A172 (cell line): ENCODE measurements at places on chromosomes 3 and 15.

DNA sequence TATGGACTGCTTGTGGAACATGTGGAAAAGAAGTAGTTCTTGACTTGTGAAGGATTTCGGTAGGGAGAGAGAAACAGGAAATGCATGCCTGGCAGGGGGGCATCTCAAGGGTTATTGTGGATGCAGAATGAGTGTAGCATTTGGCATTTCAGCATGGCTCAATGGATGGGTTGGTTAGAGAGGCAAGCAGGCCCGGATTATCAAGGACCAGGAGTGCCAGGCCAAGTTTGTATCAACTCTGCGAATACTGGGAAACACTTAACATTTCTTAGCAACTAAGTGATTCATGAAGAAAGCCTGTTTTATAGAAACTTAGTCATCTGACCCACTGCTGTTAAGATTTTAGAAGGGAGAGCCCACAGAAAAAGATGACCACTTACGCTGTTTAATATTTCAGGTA lies 33.6 kb downstream of the KIF15 start:
- DNase-seq = peak; percentile 3

DNA sequence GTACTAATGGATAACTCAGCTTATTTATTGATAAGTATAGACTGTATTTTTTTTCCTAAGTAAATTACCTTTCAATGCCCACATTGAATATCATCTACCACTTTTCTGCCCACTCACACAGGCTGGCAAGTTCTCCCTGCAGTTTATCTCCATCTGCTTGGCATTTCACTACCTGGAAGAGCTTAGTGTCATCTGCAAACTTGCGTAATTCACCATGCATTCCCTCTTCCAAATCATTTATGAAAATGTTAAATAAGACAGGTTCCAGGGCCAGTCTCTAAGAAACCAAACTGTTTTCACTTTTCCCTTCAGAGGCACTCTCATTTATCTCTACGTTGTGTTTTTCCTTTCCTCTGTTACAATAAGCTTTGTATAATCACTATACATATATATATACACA lies 1076.6 kb downstream of the IGSF11 start:
- DNase-seq = no peak

GRCh38 chr3:70972855-70973254 lies 610.7 kb downstream of the FOXP1 start:
- DNase-seq = no peak

GRCh38 chr3:85303156-85303555 lies 344.4 kb downstream of the CADM2 start:
- DNase-seq = no peak

DNA sequence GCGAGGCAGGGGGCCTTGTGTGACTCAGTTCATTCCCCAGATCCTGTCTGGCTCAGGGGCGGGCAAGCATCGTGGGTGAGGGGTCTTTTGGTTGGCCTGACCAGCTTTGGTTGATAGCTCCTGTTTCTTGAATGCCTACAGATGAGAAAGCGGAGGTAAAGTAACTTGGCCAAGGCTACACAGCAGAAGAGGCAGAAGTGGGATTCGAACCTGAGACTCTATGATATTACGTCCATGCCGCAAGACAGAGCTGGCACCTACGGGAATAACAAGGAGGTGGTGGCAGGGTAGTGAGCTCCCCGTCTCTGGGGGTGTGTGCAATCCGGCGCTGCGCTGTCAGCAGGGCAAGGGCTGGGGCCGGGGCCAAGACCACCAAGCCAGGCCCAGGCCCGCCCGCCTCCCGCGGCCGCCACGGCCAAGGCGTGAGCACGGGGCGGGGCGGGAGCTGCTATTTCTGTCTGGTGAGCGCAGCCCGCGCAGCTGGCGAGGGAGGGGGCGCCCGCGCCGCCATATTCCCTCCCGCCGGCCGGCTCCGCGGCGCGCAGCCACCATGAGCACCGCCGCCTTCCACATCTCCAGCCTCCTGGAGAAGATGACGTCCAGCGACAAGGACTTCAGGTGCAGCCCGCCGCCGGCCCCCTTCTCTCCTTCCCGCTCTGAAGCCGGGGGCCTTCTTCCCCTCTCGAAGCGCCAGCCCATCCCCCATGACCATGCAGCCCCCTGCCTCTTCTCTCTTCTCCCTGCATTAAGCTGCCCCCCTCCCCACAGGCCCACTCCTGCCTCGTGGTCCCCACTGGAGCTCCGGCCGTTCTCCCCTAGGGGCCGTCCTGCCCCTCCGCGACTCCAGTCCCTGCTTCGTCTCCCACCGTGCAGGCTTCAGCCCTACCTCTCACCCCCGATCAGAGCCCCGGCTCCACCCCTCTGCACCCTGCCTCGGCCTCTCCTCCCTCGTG lies at the start of gene CAND2:
Gene CAND2 (plus strand): TSS at position 510 of the 953 bp plus-strand sequence. CDS start 41 bp downstream, at position 551.
- DNase-seq = no peak

DNA sequence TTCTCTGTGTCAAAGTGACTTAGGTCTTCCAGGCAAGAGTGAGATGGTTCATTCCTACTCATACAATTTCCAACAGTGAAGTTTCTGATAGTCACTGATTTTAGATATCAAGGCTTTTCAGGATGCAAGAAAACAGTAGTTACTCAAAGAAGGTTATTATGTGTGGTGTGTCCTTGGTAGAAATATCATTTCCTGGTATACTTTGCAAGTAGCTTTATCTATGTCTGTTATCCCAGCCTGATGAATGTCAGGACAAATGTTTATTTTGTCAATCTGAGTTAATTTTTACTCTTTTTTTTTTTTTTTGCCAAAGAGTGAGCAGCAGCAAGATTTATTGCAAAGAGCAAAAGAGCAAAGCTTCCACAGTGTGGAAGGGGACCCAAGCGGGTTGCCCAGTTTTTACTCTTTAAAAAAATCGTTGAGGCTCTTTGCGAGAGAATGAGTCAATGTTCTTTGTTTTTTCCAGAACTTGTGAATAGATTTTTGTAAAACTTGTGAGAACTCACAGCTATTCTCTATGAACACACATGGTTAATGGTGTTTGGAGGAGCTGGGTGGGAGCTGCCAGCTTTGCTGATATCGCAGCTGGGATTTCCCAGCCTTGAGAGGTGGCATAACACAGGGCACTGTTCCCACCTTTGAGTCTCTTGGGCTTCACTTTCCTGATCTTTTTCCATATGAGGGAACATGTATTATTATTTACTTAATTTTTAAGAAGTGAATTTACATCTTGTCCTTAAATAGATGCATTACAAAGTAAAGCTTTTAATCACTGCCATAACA lies 51.9 kb downstream of the SV2B start:
- DNase-seq = no peak

- peak; percentile 25 for DNase-seq
Observed at GRCh38 chr3:180358179-180358578, 243.8 kb upstream of the TTC14 start.

GRCh38 chr3:64687781-64688604 lies at the start of gene ADAMTS9:
ADAMTS9 (minus strand) TSS chr3:64688000; CDS start chr3:64687657, 343 bp downstream.
- DNase-seq = peak; percentile 46

DNA sequence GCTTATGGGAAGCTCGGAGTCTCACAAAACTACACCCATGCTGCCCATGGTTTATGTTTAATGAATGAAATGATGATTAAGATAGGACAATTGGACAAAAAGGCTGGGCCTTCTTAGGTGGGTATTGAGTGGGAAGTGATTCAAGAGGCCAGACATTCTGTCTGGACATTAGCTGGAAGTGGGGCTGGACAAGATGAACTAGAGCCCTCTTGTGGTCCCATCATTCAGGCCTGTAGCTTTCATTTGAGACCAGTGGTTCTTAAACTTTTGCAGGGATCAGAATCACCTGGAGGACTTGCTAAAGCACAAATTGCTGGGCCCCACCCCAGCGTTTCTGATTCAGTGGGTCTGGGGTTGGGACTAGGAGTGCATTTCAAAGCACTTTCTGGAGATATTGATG lies 290.4 kb upstream of the CTDSPL start:
- DNase-seq = no peak

DNA sequence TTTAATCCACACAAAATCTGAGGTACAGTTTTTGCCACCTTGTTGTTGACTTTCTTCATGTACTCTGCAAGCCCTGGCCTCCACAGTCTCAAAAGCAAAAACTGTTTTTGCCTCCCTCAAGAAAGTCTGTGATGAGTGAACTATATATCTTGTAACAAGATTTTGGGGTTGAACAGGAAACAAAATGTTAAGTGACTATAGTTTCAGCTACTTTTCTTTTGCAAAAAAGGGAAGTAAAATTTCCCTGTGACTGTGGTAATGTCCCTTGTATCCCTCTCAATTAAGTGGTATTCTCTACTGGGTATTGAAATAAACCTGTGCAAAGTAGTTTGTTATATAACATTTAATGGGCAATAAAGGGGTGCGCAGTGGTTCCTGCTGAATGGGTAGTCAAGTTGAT lies 21.3 kb upstream of the SCAANT1 start:
- no peak for DNase-seq

DNA sequence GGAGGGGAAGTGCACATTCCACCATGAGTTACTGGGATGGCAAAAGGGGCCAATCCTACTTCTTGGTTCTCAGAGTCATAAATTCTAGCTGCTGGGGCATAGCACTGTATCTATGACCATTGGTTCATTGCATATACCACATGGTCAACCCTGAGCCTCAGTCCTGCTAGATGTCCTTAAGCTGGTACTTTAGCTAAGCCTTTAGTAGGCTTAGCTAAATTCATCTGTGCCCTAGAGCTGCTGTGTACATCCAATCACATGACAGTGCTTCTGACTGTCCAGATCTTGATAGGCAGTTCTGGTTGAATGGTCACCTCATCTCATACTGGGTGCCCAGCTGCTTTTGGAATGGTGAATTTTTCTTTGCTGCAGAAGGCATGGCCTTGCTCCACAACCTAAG lies 8.2 kb downstream of the NDUFB4 start:
- DNase-seq = no peak

- no peak for DNase-seq
Observed at GRCh38 chr3:76565496-76566210, 474.2 kb upstream of the ROBO2 start.

GRCh38 chr3:76532158-76532822 lies 507.6 kb upstream of the ROBO2 start:
- DNase-seq = no peak

- DNase-seq = no peak
Observed at GRCh38 chr15:63860155-63860554, 26.4 kb upstream of the HERC1 start.

DNA sequence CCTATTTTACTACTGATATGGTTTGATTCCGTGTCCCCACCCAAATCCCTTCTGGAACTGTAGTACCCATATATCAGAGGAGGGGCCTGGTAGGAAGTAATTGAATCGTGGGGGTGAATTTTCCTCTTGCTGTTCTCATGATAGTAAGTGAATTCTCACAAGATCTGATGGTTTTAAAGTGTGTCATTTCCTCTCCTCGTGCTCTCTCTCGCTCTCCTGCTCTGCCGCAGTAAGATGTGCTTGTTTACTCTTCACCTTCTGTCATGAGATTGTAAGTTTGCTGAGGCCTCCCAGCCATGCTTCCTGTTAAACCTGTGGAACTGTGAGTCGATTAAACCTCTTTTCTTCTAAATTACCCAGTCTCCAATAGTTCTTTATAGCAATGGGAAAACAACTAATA lies 81.2 kb upstream of the ZBTB20 start:
- peak; percentile 12 for DNase-seq

- DNase-seq = no peak
Observed at GRCh38 chr3:83849106-83849730, 1109.6 kb upstream of the CADM2 start.

GRCh38 chr15:39595338-39596221 lies 14.7 kb downstream of the THBS1 start:
- DNase-seq = no peak

- DNase-seq = no peak
Observed at GRCh38 chr15:41788262-41788661, 14.0 kb downstream of the MAPKBP1 start.

DNA sequence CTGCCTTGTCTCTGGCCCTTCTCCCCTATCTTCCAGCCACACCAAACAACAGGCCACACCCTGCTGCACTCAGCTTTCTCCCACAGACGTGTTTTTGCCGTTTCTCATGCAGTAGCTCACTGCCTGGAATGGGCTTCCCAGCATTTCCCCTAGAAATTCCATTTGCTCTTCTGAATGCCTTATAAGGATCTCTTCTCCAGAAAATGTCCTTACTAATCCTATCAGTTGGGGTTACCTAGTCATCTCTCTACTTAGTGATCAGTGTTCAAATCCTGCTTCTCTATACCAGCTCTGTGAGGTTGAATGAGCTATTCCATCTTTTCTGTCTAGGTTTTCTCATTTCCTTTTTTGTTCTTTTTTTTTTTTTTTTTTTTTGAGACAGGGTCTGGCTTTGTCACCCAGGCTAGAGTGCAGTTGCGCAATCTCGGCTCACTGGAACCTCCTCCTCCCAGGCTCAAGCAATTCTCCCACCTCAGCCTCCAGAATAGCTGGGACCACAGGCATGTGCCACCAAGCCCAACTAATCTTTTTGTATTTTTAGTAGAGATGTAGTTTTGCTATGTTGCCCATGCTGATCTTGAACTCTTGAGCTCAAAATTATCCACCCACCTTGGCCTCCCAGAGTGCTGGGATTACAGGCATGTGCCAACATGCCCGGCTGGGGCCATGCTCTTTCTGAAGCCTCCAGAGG lies 98.2 kb upstream of the CHD2 start:
- DNase-seq = peak; percentile 94

GRCh38 chr3:137083332-137083731 lies 125.5 kb downstream of the IL20RB start:
- no peak for DNase-seq
